Right forelimb (tissue), 1 donor: ENCODE measurements at places on chromosomes 3 and 15.

GRCh38 chr3:108183971-108184370 lies 38.3 kb downstream of the IFT57 start:
- DNase-seq: no peak

DNA sequence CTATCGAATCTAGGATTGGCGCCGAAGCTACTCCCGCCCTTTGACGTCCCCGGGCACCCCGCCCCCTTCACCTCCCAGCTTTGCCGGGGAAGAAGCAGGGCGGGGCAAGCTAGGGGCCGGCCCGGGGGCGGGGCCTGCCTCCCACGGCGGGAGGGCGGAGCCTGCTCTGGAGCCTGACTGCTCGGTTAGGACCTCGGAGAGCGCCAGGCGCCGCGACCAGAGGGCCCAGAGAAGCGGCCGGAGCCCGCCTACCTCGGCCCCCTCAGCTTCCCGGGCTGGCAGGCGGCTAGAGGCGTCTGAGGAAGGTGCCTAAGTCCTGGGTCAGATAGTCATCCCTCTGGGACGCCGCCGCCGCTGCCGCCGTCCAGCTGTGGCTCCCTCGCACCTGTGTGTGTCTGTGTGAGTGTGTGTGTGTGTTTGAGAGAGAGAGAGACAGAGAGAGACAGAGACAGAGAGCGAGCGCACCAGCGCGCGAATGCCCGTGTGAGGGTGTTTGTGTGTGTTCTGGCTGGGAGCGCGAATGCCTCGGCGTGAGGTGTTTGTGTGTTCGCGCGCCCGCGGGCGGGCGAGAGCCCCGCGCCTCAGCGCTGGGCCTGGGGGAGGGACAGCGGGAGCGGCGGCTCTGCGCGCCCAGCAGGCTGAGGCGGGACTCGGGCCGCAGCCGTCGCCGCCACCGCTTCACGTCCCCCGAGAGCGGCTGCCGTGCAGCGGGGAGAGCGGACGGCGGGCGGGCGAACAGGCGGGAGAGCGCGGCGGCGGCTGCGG lies at the start of gene STXBP5L:
Gene STXBP5L (plus strand): TSS at position 176 of the 765 bp plus-strand sequence. CDS start 1,374 bp downstream, outside the sequence.
- peak; percentile 77 for DNase-seq

- DNase-seq: no peak
Measured at GRCh38 chr3:129518038-129518561, 10.3 kb upstream of the RHO start.

- DNase-seq: no peak
Measured at GRCh38 chr3:71956716-71957115, 171.8 kb upstream of the PROK2 start.

DNA sequence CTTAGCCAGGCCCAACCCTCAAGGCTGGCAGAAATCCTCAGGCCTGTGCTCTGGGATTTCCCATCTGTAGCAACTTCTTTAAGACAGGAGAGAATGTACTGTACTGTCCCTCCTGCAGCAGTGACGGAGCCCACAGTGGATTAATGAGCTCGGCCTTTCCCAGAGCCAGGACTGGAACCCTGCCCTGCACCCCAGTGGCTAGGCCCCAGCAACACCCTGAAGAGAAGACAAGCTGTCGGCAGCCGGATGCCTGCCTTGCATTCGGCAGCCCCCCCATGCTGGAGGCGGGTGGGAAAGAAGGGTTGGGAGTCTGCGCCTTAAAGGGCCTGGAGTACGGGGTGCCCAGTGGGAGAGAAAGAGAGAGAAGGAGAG lies 32.0 kb downstream of the KLHL25 start:
- DNase-seq: no peak

DNA sequence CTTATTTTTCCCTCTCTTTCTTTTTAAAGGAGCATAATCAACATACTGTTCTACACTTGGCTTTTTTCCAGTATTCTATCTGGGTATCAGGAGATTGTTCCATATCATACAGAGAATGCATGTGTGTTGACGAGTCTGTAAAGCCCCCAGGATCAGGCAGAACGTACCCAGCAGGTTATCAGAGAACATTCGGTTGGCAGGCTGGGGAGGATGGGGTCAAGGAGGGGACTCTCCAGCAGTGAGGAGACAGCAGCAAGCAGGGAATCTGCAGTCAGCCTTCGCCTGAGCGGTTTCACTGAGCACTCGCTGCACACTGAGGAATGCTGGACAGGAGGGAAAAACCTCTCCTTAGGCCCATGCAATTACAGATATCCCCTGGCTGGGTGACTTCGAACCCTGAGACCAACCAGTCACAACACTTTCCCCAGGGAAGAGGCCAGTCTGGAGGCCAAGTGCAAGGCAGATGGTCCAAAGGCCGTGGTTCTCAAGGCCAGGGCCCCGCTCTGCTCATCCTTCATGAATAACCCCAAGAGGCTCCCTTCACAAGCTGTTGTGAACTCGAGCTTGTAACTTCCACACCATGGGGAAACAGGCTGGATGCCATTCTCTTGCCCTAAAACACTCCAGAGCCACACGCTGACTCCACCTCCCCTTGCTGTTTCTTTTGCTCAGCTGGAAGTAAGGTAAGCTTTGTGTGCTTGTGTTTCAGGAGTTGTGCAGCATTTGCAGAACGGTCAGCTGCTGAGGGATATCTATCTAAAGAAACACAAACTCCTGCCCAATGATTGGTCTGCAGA lies 60.1 kb downstream of the PXYLP1 start:
- DNase-seq: peak; percentile 12

- no peak for DNase-seq
Measured at GRCh38 chr3:148265841-148266240, 431.9 kb upstream of the AGTR1 start.

- DNase-seq: no peak
Measured at GRCh38 chr3:128556907-128557306, 63.9 kb upstream of the GATA2 start.

GRCh38 chr15:81411969-81412633 lies 38.1 kb upstream of the TMC3 start:
- DNase-seq: no peak

GRCh38 chr3:128383316-128384235 lies 83.1 kb downstream of the DNAJB8 start:
- peak; percentile 67 for DNase-seq

- DNase-seq: no peak
Measured at GRCh38 chr15:71934446-71934845, 124.1 kb downstream of the NR2E3 start.

DNA sequence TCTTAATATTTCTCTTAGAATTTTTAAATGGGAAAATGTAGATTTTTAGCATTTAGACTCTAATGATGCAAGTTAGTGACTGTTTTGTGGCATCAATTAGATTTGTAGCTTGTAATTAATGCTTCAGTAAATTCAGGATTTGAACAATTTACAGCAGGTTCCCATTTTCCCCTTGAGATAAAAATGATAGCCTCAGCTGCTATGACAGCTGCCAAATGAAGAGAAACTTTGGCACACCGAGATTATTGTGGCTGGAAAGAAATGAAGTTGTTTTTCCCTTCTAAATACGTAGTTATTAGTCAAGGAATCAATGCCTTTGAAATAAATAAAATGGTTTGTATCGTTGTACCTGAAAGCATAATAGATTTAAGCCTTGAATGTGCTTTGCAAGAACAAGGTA lies 206.4 kb upstream of the P2RY1 start:
- no peak for DNase-seq

- no peak for DNase-seq
Measured at GRCh38 chr3:100440895-100441294, 39.6 kb downstream of the LNP1 start.

DNA sequence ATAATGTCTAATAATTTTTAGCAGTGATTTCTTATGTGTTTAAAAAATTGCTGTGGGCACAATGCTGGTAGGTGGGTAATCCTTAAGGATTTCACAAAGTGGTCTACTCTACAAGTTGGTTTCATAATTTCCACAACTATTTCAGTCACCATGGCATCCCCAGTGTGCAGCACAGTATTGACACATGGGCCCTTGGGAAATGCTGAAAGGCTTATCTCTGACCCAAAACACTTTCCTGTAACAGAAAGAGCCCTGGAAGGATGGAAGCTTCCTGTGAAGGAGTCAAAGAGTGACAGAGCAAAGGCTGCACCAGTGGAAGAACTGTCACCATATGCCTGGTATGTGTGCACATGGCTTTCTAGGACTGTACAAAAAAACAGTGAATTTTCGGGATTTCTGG lies 153.7 kb downstream of the ANO10 start:
- DNase-seq: no peak

GRCh38 chr15:57910672-57911071 lies 154.8 kb downstream of the ALDH1A2 start:
- no peak for DNase-seq

DNA sequence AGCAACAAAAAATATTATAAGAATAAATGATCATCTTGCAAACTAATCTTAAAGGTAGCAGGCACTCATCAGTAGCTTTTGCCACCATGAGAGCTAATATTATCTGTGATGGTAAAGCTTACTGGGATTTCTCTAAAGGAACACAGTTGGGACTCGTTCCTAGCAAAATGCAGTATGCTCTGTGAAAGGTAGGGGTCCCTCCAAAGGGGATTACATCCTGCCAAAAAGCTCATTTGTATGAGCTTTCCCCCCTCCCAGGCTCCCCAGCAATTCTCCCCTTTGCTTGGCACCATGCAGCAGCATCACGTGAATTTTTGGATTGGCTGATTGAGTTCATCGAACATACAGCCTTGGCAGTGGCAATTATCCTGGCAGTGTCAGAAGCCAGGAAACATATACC lies 361.0 kb upstream of the PLSCR5 start:
- no peak for DNase-seq

DNA sequence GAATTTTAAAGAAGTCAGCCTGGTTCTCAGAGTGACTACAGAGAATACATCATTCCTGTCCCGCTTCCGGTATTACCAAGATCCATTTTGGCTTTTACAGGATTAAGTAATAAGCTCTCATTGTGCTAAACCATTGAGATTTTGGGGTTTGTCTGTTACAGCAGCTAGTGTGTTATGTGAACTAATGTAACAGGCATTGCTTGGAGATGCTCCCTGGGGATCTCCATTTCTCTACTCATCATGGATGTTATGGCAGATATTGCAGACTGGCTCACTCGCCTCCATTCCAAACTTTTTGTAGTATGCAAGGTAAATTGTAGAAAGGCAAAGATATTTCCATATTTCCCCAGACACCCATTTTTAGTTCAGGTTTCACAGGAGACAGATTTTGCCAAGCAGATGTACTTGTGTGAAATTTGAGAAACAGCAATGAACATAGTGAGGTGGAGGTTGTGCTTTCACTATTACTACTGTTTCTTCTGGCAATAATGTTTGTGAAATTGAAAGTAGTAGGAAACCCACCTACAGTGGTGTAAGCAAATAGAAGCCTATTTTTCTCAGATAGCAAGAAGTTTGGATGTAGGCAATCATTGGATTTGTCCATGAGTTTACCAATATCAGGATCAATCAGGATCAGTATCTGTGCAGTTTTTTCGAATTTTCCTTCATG lies 177.1 kb upstream of the GALNT15 start:
- no peak for DNase-seq

GRCh38 chr3:151541178-151541577 lies 80.3 kb upstream of the IGSF10 start:
- no peak for DNase-seq

GRCh38 chr15:65027593-65027992 lies 1.8 kb downstream of the MTFMT start:
- DNase-seq: no peak

GRCh38 chr15:33107950-33108349 lies 86.6 kb downstream of the FMN1 start:
- DNase-seq: no peak

GRCh38 chr3:169578381-169579024 lies 85.0 kb downstream of the MECOM start:
- DNase-seq: no peak

GRCh38 chr3:29186131-29186599 lies 94.7 kb upstream of the RBMS3 start:
- DNase-seq: no peak

DNA sequence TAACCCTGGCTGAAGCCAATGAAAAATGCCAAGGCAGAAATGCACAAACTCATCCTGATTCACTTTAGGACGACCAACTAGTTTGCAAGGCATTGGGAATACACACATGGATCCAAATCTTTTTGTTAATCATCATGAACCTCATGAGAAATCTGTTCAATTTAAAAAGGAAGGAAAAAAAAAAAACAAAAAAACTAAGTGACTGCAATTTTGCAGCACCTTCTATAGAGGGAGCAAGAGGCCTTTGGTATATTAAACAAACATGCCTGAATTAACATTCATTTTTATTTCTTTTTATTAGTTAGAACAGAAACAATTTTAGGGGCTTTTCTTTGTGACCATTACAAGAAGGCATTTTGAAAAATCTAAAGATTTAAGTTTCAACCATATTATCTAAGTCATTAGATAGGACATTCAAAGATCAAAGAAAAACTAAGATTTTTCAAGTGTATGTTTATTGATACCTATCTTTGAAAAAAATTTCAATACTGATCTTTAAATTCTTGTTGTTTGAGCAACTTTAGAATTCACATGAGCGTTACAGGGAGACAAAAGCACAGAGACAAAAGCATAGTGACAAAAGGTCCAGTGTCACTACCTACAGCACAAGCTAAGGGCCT lies 182.4 kb downstream of the CBLB start:
- no peak for DNase-seq

DNA sequence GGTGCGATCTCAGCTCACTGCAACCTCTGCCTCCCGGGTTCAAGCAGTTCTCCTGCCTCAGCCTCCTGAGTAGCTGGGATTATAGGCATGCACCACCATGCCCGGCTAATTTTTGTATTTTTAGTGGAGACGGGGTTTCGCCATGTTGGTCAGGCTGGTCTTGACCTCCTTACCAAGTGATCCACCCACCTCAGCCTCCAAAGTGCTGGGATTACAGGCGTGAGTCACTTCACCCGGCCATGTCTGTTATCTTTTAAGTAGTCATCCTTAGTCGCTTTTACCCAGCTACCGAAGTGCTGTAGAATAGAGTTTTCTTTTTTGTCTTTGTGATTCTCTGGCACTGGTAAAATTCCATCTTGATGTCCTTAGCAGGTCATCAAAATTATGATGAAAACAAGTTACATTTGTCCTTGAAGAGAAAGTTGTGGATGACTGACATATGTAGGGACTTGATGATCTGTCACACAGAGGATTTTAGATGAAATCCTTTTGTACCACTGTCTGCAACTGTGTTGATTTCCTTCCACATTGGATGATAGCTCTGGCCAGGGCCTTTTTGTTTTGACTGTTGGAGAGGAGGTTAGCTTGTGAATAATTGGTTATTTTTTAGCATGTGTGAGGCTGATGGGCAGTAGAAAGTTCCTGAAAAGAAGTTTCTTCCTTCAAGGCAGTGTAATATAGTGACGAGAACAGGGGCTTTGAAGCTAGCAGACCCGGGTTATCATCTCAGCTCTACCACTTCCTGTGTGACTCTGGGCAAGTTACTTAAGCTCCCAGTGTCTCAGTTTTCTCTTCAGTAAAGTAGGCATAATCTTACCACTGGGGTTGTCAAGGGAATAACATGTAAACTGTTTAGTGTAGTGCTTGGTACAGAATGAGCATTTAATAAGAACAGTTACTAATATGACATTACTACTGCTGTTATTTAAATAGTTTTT lies 18.8 kb downstream of the ATG7 start:
- no peak for DNase-seq
